Ascending aorta (tissue), 2 donors: ENCODE measurements at places on chromosomes 13 and 19.

- H3K27ac ChIP-seq: no peak overlapping the region
- H3K4me3 ChIP-seq: no peak overlapping the region
- H3K36me3 ChIP-seq: no peaks in the 10 kb centered on the region
- no peaks in the 10 kb centered on the region for H3K4me1 ChIP-seq
- H3K27me3 ChIP-seq: no peaks in the 10 kb centered on the region
- no peak for DNase-seq
These were observed 9.6 kb upstream of the CEACAM5 start for GRCh38 chr19:41698746-41699230.

DNA sequence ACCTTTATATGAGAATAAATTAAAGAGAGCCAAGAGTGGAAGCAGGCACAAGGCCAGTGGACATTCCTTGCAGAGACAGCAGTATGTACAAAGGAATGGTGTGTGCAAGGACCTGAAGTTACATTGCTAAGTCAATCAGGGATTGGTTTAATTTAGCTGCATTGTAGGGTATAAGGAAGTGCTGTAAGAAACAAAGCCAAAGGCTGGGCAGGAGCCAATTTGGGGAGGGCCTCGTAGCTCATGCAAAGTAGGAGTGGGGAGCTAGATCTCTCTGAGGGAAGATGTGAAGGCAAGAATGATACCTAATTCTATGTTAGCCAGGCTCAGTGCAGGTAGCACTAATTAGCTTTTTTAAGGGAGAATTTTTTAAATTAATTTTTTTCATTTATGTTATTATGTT, 76.7 kb downstream of the SLAIN1 start:
- no peak overlapping the region for H3K27ac ChIP-seq
- no peak overlapping the region for H3K4me3 ChIP-seq
- no peaks in the 10 kb centered on the region for H3K27me3 ChIP-seq
- H3K4me1 ChIP-seq: no peaks in the 10 kb centered on the region

DNA sequence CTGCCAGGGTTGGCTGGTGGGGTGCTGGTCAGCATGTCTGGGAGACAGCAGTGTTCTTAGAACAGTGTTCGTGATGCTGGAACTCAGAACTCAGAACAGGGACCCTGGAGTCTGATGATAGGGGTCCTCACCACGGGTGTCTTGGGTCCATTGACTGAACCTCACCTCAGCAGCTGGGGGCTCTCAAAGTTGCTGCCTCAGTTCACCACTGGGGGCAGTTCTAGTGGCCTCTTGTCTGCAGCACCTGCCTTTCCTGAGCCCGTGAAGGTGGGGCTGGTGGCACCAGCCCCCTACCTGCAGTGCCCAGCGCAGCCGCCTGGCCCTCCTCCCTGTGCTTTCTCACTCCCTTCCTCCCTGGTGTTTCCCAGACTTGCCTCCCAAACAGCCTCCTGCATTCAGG, 28.5 kb downstream of the SAFB start:
- no peaks in the 10 kb centered on the region for H3K4me1 ChIP-seq
- no peaks in the 10 kb centered on the region for H3K27me3 ChIP-seq
- no peak overlapping the region for H3K4me3 ChIP-seq
- DNase-seq: no peak

DNA sequence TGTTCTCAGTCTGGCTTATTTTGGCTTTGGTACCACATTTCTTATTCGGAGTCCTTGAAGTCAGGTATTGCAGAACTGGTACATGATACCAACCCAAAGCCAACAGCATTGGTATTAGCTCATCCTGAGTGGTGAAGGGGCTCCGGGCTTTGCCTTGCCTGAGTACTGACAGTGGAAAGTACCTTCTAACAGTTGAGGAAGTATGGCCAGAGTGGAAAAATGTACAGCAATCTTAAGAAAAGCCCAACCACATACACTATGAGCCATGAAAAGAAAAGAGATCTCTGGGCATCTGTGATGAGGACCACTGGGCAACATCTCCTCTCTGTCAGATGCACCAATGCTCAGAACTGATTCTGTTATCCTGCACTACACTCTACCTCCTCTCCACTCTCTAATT, 8.3 kb downstream of the LCP1 start:
- DNase-seq: no peak
- no peak overlapping the region for H3K27ac ChIP-seq
- no peaks in the 10 kb centered on the region for H3K4me1 ChIP-seq
- no peaks in the 10 kb centered on the region for H3K27me3 ChIP-seq

DNA sequence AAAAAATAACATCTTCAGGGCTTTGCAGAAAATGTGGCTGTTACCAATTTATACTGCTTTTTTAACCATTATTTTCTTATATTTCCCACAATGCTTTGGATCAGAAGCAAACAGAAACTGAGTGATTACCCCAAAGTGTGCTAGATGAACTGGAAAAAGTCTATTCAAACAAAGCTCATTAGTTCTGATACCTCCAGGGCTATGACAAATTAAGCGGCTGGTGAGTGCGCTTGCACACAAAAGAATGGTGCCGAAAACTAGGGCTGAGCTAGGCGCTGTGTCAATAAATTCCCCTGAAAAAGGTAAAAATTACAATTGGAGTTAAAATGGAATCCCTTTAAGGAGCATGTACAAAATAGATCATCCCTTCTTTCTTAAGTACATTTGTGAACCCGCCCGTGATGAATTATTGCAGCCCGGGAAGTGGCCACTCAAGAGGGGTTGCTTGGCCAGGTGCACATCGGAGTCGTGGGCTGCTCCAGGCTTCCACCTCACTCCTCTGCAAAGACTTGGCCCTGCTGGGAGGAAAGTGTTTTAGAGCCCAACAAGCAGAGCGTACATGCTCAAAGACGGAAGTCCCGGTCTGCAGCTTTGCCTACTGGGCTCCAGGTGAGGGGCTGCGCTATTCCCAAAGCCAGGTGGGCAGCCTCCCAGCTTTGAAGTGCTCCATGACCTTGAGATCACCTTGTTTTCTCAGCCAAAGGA, 164.0 kb upstream of the ZNF507 start:
- H3K27me3 ChIP-seq: no peaks in the 10 kb centered on the region
- no peaks in the 10 kb centered on the region for H3K4me1 ChIP-seq
- H3K36me3 ChIP-seq: no peaks in the 10 kb centered on the region
- no peak overlapping the region for H3K4me3 ChIP-seq
- no peak overlapping the region for H3K27ac ChIP-seq

GRCh38 chr19:15194938-15195337, 5.9 kb downstream of the NOTCH3 start:
- H3K36me3 ChIP-seq: peaks cover 25% of the 10 kb centered on the region
- peak overlapping the region; percentile 96 for H3K27ac ChIP-seq
- no peak for DNase-seq
- H3K4me1 ChIP-seq: peaks cover 33% of the 10 kb centered on the region

- H3K27ac ChIP-seq: no peak overlapping the region
- H3K4me1 ChIP-seq: no peaks in the 10 kb centered on the region
- no peaks in the 10 kb centered on the region for H3K27me3 ChIP-seq
- H3K36me3 ChIP-seq: peaks cover 19% of the 10 kb centered on the region
These were observed 64.2 kb downstream of the DPY19L3 start for GRCh38 chr19:32469795-32470194.

DNA sequence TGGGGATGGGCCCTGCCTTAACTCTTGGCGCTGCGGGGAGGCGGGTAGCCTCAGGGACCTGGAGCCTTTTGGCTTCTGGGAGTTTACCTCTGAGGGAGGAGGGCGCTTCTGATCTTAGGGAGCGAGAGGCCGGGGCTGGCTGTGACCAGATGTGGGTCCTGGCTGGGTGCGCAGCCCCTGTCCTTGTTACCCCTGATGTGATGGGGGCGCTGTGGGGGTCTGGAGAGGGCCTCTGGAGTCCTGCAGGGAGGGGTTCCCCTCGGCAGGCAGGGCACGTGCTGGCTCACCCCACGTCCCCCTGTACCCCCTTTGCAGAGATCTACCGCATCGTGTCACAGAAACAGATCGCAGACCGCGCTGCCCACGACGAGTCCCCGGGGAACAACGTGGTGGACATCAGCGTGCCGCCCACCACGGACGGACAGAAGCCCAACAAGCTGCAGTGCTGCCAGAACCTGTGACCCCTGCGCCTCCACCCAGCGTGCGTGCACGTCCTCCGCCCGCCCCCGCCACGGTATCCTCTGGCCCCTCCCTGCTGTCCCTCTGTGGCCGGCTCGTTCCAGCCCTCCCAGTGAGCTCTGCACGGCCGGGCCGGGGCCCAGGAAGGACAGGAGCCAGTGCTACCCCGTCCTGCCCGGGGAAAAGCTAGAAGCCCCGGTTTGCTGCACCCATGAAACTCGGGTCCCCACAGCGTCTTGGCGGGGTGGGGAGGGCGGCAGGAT, 9.8 kb upstream of the MARCHF2 start:
- no peak for DNase-seq
- H3K27ac ChIP-seq: no peak overlapping the region

- no peaks in the 10 kb centered on the region for H3K27me3 ChIP-seq
- no peaks in the 10 kb centered on the region for H3K36me3 ChIP-seq
- no peak overlapping the region for H3K4me3 ChIP-seq
- no peak overlapping the region for H3K27ac ChIP-seq
- H3K4me1 ChIP-seq: no peaks in the 10 kb centered on the region
- no peak for DNase-seq
These were observed 823.0 kb upstream of the GPC6 start for GRCh38 chr13:92403606-92404005.

DNA sequence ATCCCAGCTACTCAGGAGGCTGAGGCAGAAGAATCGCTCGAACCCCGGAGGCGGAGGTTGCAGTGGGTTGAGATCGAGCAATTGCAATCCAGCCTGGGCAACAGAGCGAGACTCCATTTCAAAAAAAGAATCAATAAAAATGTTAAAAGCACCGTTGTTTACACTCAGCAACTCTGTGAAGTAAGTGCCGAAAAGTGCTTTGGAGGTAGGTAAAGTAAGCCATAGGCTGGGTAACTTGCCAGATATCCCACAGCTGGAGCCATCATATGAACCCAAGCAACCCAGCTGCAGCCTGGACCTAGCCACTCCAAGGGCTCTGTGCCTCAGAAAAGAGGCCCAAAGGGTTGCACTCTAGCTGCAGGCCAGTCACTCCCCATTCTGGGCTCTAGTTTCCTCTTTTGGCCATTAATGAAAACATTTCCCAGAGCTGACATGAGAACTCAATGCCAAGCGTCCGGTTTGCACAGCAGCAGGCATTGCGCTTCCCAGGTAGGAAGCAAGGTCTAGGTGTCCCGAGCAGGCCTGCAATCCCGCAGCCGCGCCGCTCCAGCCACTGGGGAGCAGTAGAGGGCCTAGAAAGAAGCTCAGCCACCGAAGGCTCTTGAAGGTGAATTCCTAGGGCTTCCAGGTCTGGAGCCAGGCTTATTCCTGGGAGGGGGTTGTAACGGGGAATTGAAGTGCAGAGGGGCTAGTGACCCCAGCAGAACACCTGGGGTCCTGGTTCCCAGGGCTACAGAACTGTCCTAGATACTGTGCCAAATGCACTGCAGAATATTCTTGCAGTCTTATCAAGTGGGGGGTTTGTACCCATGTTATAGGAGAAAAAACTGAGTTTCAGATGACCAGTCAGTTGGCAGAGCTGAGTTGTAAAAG, 4.1 kb upstream of the CD79A start:
- peaks cover 41% of the 10 kb centered on the region for H3K36me3 ChIP-seq
- H3K27me3 ChIP-seq: no peaks in the 10 kb centered on the region
- no peak overlapping the region for H3K27ac ChIP-seq
- no peak overlapping the region for H3K4me3 ChIP-seq
- no peaks in the 10 kb centered on the region for H3K4me1 ChIP-seq

GRCh38 chr13:76715621-76716020, 170.6 kb downstream of the KCTD12 start:
- H3K36me3 ChIP-seq: no peaks in the 10 kb centered on the region
- peaks cover 9% of the 10 kb centered on the region for H3K4me1 ChIP-seq
- no peak overlapping the region for H3K27ac ChIP-seq
- no peaks in the 10 kb centered on the region for H3K27me3 ChIP-seq
- no peak overlapping the region for H3K4me3 ChIP-seq
- no peak for DNase-seq

DNA sequence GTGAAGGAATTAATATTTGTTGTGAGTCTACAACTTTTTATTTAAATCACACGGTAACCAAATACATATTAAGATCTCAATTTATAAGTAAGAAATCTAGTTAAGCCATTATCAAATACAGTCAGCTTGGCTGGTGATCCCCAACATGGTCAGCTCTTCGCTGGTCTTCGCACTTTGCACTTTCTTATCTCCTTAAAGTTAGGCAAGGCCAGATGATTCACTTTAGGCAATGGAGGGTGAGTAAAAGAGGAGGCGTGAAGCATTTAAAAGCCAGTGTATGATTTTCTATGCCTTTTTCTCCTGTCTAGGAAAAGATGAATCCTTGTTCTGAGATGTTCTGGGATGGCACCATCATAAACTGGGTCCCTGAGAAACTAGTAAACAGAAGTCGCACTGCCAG, 793.7 kb upstream of the ARGLU1 start:
- H3K27me3 ChIP-seq: no peaks in the 10 kb centered on the region
- DNase-seq: no peak
- H3K4me3 ChIP-seq: no peak overlapping the region
- H3K27ac ChIP-seq: no peak overlapping the region
- no peaks in the 10 kb centered on the region for H3K4me1 ChIP-seq

DNA sequence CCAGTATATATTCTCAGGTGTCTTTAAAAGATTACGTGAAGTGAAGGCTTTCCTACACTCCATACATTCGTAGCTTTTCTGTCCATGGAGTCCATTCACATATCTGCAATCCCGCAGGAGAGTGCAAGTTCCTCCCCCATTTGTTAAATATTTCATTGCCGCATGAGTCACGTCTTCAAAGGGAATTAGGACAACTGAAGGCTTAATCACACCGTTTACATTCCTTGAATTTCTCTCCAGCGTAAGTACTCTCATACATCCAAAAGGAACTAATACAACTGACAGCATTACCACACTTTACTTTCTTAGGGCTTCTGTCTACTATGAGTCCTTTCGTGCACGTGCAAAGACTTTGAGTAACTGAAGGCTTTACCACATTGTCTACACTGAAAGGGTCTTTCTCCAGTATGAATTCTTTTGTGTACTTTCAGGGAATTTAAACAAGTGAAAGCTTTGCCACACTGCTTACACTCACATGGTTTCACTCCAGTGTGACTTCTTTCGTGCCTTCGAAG, 29.0 kb upstream of the ZNF564 start:
- no peaks in the 10 kb centered on the region for H3K27me3 ChIP-seq
- H3K27ac ChIP-seq: no peak overlapping the region
- peaks cover 65% of the 10 kb centered on the region for H3K36me3 ChIP-seq
- no peak for DNase-seq
- H3K4me1 ChIP-seq: no peaks in the 10 kb centered on the region

DNA sequence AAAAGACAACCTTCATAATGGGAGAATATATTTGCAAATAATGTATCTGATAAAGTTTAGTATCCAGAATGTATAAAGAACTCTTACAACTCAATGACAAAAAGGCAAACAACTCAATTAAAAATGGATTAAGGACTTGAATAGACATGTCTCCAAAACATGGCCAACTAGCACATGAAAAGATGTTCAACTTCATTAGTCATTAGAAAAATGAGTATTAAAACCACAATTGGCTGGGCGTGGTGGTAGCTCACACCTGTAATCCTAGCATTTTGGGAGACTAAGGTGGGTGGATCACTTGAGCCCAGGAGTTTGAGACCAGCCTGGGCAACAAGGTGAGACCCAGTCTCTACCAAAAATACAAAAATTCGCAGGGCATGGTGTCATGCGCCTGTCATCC, 18.8 kb upstream of the ZMYM5 start:
- no peak overlapping the region for H3K27ac ChIP-seq
- H3K27me3 ChIP-seq: no peaks in the 10 kb centered on the region
- no peaks in the 10 kb centered on the region for H3K4me1 ChIP-seq
- no peaks in the 10 kb centered on the region for H3K36me3 ChIP-seq
- no peak overlapping the region for H3K4me3 ChIP-seq

- H3K4me3 ChIP-seq: no peak overlapping the region
- no peaks in the 10 kb centered on the region for H3K27me3 ChIP-seq
- DNase-seq: no peak
- H3K27ac ChIP-seq: no peak overlapping the region
- H3K4me1 ChIP-seq: no peaks in the 10 kb centered on the region
- H3K36me3 ChIP-seq: no peaks in the 10 kb centered on the region
These were observed 10.3 kb downstream of the CELF5 start for GRCh38 chr19:3234800-3235199.
